DMS153 (cell line): ENCODE measurements at places on chromosomes 12 and 14.

DNA sequence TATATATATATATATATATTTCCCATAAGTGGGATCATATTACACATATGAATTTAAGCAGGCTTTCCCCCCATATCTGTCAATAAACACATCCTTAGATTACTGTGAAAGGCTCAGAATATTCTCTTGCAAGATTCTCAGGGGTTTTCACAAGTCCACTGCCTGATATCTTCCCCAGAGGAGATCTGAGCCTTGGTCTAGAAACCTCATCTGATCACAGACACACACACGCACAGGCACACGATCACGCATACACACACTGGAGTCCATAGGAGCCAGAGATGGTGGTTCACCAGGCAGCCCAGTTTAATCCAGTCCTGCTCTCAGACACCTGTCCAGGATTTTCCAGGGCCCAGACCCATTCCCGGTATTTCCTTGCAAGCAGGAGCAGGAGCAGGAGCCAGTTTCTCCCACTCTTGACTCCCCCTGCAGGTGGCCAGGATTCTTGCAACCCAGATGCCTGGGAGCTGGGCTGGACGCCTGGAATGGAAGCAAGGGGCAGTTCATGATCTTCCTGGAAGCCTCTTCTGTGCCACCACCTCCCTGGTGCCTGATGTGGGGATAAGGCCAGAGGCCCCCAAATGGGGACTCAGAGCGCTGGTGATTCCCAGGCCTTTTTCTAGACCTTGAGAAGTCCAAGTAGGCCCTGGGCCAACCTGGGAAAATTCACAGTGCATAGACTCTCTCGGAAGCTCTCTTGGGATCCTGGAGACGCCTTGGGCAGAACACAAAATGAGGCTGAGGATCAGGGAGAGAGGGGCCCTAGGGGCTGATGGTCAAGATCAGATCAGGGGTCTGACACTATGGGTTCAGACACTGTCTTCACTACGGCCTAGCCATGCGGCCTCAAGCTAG lies 16.5 kb upstream of the KRT78 start:
- peak; percentile 48 for DNase-seq

GRCh38 chr14:75306927-75307699 lies 28.5 kb downstream of the FOS start:
- DNase-seq, result peak; percentile 72

DNA sequence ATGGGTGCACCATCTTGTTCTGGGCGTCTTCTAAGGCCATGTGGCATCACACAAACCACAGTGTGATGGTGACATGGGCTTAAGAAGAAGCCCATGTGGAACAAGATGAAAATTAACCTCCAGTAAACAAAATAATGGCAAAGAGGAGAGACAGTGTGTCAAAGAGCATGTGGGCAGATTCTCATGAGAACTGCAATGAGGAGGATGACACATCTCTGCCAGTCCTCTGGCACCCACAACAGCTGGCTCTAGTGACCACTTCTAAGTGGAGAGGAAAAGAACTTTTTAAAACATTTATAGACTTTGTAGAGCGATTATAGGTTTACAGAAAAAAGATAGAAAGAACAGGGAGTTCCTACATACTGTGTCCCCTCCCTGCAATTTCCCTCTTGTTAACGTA lies 401.4 kb downstream of the ATP23 start:
- DNase-seq, result no peak

DNA sequence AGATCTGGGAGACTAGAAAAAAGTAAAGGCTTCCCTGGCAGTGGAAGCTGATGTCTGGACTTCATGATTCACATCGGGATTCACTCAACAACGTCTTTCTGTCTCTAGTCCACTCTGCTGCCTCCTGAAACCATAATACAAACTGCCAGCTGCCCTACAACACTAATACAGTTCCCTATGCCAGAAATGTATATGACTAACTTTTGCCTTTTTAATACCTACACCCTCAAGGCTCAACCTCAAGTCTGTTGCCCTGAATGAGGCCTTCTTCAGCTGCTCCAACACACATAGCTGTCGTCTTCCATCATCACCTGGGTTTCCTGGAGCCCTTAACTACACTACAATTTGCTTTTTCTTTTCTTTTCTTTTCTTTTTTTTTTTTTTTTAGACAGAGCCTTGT lies 182.7 kb upstream of the BCL2L14 start:
- no peak for DNase-seq

DNA sequence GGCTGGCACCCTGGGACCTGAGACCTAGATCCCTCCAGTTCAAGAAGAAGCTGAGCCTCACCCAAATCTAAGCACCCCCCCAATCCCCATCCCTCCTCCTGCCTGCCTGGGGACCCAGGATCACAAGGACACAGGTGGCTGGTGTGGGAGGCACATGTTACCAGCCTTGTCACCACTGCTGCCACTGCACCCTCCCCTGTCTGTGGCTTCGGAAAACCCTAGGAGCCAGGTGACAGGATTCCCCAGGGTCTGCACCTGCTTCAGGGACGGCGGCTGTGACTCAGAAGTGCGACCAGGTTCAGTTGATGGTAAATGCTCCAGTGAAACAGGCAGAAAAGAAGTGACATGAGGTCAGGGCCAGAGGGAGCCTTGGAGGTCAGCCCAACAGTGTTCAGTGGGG lies 62.8 kb upstream of the FAM222A start:
- DNase-seq, result no peak

GRCh38 chr12:89244536-89244935 lies 107.8 kb downstream of the DUSP6 start:
- no peak for DNase-seq
